ENCODE measurements at places on chromosomes 4 and X.
A peak's percentile ranks its signal among the peaks of the same experiment; 100 is the strongest.

- no peak for DNase-seq
These were observed 14.5 kb downstream of the SLC2A9 start for GRCh38 chr4:10006601-10007435.

- no peak for DNase-seq
These were observed 2.1 kb upstream of the STS start for GRCh38 chrX:7145454-7145853.

- no peak for DNase-seq
These were observed 20.2 kb downstream of the GPAT3 start for GRCh38 chr4:83556006-83556707.

GRCh38 chr4:173417833-173418232 lies 18.9 kb upstream of the SCRG1 start:
- DNase-seq = no peak

DNA sequence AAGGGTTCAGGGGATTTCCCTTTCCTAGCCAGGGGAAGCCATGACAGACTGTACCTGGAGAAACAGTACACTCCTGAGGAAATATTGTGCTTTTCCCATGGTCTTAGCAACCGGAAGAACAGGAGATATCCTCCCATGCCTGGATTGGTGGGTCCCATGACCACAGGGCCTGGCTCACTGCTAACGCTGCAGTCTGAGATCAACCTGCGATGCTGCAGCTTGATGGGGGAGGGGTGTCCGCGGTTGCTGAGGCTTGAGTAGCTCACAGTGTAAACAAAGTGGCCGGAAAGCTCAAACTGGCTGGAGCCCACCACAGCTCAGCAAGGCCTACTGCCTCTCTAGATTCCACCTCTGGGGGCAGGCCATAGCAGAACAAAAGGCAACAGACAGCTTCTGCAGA lies 819.5 kb downstream of the TECRL start:
- no peak for DNase-seq

DNA sequence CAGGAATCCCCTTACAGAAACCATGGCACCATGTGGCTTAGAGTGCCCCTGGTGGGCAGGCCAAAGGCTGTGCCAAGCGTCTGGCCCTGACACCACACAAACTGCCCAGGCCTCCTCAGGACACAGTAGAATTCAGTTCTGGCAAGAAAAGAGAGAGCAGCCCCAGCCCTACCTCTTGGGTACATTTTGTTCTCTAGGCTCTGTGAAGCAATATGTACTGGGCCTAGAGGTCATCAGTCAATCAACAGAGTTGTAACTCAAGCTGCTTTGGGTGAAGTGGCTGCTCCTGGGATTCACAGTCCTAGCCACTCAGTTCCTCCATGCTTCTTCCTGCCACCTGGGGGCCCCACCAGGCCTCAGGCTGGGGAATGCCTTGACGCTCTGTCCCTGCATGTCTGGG lies 158.1 kb upstream of the MAMLD1 start:
- no peak for DNase-seq

DNA sequence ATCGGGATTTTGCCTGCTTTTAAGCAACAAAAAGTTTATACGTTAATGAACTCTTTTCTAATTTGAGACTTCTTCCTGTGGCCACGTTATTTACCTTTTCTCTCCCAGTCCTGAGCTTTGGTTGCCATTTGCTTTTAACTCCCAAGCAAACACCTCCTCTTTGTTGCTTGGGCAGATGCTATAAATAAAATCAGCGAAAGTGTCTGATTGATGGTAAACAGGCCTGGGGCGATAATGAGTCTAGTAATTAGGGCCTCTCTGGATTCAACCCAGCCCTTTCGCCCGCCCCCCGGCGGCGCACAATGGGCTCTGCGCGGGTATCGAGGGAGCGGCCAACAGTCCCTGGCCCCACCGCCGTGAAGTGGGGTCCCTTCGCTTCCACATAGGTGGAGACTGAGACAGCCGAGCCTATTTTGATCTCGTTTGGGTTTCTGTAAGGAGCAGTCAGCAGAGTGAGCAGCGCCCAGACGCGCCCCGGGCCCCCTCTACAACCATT lies 790 bp downstream of the CLGN start:
- no peak for DNase-seq

- no peak for DNase-seq
These were observed 155.5 kb downstream of the PDGFRA start for GRCh38 chr4:54384563-54384962.

GRCh38 chrX:40414335-40414734 lies 166.4 kb upstream of the ATP6AP2 start:
- DNase-seq = no peak

- no peak for DNase-seq
These were observed 125.5 kb upstream of the NRK start for GRCh38 chrX:105696870-105697269.

GRCh38 chr4:138869631-138870030 lies 145.9 kb upstream of the NOCT start:
- DNase-seq = no peak

GRCh38 chrX:120517936-120518335 lies 42.8 kb downstream of the CUL4B start:
- DNase-seq = no peak

DNA sequence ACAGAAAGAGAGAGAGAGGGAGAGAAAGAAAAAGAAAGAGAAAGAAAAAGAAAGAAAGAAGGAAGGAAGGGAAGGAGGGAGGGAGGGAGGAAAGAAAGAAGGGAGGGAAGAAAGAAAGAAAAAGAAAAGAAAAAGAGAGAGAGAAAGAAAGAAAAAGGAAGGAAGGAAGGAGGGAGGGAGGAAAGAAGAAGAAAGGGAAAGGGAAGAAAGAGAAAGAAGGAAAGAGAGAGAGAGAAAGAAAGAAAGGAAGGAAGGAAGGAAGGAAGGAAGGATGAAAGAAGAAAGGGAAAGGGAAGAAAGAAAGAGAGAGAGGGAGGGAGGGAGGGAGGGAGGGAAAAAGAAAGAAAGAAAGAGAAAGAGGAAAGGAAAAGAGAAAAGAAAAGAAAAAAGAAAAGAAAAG lies 10.8 kb downstream of the OPHN1 start:
- no peak for DNase-seq

GRCh38 chr4:147518846-147519767 lies 38.2 kb downstream of the EDNRA start:
- DNase-seq = peak; percentile 40

- DNase-seq = no peak
These were observed 42.3 kb upstream of the SRPX start for GRCh38 chrX:38262715-38263620.

DNA sequence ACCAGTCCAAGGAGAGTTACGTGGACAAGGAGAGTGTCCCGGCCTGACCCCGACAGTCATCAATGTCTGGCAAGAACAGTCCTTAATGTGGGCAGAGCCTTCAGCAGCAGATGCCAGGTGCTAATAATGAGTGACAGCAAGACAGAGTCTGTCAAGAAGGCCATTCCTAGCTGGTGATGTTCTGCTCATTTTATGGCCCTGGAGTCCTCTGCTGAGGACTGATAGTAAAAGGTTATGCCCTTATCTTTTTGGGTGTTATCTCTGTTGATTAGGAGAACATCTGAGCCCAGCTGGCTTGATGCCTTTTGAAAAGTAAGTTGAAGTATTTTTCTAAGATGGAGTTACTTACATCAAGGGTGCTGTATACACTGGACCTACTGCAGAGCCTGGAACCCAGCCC lies 67.3 kb downstream of the SLC34A2 start:
- DNase-seq = no peak

GRCh38 chr4:165115301-165115700 lies 2.6 kb upstream of the TMEM192 start:
- DNase-seq = no peak

GRCh38 chrX:44735498-44735897 lies 108.3 kb upstream of the DUSP21 start:
- no peak for DNase-seq

DNA sequence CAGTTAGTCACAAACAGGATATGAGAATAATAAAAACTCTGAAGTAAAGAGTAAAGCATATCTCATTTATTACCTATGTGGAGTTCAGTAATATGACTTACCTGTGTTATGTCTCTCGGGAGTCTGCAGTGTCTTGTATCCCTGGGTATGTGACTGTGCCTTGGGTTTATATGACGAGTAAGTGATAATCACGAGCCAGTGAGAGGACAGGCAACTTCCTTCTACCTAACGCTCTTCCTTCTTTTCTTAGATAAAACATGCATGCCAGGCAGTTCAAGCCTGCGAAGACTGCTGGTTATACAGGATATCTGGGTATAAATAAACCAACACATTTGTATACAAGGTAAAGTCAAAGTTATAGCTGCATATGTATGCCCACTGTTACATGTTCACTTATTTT lies at the start of gene HPGDS:
Gene HPGDS (minus strand): TSS at position 143 of the 400 bp plus-strand sequence. CDS start 8,207 bp downstream, outside the sequence.
- DNase-seq = no peak

GRCh38 chr4:56051029-56051709 lies 102.4 kb downstream of the CEP135 start:
- DNase-seq = no peak

DNA sequence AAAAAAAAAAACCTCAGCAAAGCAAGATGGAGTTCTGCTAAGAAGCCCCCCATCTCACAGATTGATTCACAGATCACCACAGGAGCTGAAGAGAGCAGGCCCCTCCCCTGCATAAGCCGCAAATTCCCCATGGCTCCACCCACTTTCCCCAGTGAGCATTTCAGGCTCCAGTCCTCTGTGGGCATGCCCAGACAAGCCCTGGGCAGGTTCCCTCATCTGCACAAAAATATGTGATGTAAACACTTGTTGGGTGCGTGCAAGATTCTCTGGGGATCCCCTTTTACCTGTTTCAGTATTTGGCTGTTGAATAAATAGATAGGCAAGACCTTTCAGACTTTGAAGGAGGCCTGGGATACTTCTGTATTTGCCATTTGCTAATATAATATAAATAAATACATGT lies 514.3 kb downstream of the PCDH7 start:
- DNase-seq = no peak

DNA sequence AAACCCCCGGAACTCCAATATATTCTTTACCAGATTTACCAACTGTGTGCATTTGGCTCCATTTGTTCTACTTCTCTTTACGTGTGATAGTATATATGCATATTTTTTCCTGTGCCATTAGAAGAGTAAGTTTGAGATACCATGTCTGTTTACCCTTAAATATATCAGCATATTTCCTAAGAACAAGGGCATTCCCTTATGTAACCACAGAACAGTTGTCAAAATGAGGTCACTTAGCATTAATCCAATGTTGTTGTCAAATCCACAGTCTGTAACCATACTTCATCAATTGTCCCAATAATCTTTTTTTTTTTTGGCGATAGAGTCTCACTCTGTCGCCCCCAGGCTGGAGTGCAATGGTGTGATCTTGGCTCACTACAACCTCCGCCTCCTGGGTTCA lies 55.2 kb downstream of the TBC1D14 start:
- no peak for DNase-seq

- no peak for DNase-seq
These were observed 2358.0 kb downstream of the PCDH7 start for GRCh38 chr4:33078145-33078544.

DNA sequence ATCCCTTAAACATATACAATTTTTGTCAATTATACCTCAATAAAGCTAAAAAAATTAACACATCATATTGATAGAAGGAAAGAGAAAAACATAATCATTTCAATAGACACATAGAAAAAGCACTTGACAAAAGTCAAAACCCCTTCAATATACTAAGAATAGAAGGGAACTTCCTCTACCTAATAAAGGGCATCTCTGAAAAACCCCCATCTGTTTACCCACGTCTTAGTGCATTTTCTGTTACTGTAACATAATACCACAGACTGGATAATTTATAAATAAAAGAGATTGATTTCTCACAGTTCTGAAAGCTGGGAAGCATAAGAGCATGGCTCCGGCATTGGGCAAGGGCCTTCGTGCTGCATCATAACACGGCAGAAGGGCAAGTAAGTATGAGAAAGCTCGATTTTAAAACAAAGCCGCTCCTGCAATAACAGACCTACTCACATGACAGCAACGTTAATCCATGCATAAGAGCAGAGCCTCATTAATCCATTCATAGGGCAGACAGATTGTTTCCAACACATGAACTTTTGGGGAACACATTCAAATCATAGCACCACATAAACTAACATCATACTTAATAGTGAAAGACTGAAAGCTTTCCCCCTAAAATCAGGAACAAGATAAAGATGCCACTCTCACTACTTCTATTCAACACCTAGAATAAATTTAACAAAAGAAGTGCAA lies 15.7 kb downstream of the STEEP1 start:
- DNase-seq = no peak
